ENCODE measurements at places on chromosomes 7 and 10.

DNA sequence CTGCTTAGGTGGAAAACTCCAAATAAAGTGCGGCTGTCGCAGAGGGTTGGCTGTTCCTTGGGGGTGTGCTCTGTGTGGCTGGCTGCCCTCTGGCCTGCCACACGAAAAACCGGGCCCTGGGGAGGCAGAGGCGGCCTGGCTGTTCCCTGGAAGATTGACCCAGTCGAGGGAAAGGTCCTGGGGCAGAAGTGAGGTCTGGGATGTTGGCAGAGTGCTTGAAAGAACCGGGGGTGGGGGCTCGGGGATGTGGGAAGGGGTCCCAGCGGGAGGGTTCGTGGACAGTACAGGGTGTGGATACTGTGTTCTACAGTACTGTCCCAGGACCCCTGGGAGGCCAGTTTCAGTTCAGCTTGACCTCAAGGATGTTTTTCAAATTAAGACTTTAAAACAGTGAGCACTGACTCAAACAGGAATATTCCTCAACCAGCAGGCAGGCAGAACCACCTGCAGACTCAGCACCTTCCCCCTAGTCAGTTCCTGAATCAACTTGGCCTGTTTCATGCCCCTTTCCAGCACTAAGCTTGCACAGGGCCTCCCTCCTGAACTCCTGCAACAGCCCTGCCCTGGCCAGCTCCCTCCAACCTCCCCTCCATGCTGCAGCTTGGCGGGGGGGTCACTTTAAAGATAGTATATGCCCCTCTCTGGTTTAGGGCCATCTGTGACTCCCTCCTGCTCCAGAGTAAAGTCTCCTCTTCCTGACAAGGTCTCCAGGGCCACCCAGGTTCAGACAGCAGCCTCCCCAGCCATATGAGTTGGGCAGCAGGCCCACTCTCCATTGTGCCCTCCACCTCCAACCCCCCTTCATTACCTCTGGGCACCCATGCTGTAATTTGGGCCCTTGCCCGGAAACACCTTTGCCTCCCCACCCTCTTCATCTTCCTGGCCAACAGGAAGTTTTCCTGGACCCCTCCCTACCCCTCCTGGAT lies 3.2 kb upstream of the ATP6V1F start:
- DNase-seq, result no peak

DNA sequence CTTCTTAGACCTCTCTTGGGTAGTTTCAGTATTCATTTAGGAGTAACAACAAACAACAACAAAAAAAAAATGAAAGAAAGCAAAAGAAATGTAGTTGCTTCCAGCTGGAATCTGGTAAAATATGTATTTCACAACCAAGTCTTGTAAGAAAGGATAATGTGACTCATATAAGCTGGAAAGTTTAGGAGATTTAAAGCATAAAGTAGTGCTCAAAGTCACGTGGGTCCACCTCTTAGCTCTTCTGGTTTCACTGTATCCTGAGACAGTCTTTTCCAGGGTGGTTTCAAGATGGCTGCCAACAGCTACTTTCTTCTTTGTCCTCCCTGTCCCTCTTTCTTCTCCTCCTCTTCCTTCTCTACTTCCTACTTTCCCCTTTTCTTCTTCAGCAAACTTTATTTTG lies 69.5 kb upstream of the CDK13 start:
- DNase-seq, result no peak

DNA sequence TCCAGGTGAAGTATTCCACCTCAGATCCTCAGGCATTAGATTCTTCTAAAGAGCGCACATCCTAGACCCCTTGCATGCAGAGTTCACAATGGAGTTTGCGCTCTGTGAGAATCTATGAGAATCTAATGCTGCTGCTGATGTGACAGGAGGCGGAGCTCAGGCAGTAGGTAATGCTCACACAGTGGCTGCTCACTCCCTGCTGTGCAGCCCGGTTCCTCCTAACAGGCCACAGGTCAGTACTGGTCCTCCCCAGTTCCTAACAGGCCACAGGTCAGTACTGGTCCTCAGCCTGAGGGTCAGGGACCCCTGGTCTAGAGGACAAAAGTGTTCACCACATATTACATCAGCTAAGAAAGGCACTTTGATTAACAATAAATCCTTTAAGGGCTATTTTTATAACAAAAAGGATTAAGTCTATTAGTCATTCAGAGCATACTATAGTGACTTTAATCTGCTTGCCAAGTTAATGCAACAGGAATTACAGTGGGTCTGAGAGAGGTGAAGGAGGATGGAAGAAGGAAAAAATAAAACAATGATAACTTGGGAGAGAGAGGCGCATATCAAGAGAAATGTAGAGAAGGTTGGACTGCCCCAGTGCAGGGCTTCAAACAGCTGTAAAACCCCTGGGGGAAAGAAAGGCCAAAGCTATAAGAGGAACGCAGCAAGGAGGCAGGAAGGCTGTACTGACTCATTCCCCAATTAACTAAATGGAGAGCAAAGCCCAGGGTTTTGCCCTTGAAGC lies 49.2 kb downstream of the CUL2 start:
- no peak for DNase-seq

- DNase-seq, result no peak
These were observed 76.4 kb upstream of the RSU1 start for GRCh38 chr10:16893664-16894063.

DNA sequence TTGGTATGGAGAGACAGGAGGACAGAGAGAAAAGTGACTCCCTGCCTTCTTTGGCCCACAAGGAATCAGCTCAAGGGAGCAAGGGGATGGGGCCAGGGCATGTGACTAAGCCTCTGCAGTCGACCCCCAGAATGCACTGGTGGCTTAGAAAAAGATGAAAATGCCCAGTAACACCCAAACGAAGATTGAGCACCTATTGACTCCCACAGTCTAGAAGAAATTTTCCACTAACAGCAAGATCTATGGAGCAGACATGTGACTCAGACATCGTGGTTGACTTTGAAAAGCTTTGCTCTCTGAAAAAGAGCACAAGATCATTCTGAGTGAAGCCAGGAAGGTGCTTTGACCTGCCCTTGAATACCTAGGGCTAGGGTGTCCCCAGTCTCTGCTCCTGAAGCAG lies 586.0 kb downstream of the CALN1 start:
- no peak for DNase-seq

Measured in RCC 7860 (cell line).